ENCODE measurements at places on chromosomes 7 and 10.

DNA sequence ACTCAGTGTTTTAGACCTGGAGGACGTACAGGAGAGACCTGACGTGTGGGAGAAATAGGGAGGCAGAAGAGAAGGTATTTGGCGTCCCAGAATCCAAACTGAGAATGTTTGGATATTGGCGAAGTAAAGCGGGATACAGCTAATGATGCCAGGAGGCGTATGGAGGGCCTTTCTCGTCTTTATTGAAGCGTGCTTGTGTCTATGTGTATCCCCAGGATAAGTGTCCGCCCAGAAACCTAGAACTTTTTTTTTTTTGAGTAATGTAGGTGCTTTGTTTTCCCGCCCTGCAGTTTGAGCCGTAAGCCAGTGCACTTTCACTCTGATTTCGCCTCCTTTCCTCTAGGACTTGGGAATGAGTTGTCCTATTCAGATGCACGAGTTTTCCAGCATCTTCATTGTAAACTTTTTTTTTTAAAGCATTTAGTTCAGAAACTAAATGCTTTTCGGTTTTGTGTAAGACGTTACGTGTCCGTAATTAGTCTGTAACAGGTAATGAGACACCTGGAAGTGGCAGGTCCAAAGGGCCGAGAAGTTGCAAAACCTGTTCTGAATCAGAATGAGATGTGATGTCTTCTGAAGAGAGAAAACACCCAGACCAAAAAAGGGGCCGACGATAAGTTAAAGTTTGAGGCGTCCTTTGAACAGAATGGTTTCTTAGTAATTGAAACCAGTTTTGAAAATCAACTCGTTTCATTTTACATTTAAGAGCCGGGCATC lies 746 bp downstream of the ARL5B start:
- DNase-seq = no peak

DNA sequence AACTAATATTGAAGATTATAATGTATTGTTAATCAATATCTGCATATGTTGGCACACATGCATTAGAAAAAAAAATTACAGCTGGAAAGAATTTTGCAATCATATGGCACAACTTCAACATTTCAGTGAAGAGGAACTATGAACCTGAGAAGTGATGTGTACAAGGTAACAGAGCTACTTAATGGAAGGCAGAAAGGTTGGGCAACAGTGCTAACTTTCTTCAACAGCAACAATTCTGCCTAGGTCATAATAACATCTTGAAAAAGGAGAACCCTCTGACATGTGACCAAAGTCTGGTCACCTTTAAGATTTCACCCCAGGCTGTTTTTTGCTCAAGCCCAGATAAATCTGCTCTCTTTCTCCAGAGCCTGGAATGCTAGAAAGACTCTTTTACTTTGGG lies 47.9 kb upstream of the SKAP2 start:
- no peak for DNase-seq

DNA sequence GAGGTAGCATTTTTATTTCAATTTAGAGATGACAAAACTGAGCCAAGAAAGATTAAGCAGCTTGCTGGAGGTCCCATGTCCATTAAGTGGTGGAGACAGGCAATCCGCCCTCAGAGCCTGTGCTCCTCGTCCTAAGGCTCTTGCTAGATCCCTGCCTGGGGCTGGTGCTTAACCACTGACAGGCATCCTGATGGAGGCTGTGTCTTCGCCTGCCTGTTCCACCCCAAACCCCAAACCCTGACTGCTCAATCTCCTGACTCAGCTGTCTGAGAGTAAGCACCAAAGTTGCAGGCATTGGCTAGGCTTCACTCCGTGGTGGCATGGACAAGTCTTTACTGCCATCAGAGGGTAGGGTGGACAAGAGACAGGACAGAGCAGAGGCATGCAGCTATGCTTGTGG lies 209.4 kb downstream of the POU6F2 start:
- no peak for DNase-seq

- no peak for DNase-seq
These were observed 481.6 kb downstream of the RPS24 start for GRCh38 chr10:78515038-78515872.

GRCh38 chr10:80277016-80277415 lies 12.4 kb downstream of the MAT1A start:
- no peak for DNase-seq

GRCh38 chr7:79308192-79308591 lies 145.3 kb downstream of the MAGI2 start:
- no peak for DNase-seq

- DNase-seq = no peak
These were observed 139.2 kb downstream of the CHCHD3 start for GRCh38 chr7:132942701-132943100.

DNA sequence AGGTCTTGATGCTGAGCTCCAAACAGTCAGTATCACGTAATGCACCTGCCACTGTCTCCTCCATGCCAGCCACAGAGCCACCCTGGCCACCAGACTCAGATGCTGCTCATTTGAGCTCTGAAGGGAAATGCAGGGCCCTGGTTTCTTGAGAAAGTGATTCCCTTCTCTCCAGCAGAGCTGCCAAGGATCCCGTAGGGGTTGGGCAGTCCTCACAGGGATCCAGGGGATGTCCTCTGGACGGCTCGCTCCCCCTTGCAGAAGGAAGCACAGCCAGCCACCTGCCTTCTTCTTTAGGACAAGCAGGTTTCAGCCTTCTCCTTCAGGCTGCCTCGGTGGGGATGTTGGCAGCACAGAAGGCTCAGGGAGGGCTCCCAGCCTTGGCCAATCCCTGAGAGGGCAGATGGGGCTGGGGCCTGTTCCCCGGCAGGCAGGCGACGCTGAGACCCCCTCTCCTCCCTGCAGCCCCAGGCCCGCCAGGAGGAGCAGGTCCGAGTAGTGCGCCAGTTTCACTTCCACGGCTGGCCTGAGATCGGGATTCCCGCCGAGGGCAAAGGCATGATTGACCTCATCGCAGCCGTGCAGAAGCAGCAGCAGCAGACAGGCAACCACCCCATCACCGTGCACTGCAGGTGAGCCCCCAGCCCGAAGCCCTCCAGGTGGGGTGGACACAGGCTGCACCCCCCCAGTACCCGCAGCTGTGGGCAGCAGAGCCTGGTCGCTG lies 48.9 kb downstream of the MKI67 start:
- no peak for DNase-seq

GRCh38 chr7:100156331-100157068 lies 2.0 kb downstream of the TRAPPC14 start:
- no peak for DNase-seq

DNA sequence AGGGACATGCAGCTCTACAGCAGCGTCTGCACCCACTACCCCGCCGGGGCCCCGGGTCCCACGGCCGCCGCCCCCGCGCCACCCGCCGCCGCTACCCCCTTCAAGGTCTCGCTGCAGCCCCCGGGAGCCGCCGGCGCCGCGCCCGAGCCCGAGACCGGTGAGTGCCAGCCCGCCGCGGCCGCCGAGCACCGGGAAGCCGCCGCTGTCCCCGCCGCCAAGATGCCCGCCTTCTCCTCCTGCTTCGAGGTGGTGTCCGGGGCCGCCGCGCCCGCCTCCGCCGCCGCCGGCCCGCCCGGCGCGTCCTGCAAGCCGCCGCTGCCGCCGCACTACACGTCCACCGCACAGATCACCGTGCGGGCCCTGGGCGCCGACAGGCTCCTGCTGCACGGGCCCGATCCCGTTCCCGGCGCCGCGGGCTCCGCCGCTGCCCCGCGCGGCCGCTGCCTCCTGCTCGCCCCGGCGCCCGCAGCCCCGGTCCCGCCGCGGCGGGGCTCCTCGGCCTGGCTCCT lies 631 bp downstream of the OTUD1 start:
- DNase-seq = no peak

- no peak for DNase-seq
These were observed 106.2 kb downstream of the SAMD9 start for GRCh38 chr7:93011351-93012294.

GRCh38 chr7:47343061-47343455 lies 238.9 kb downstream of the TNS3 start:
- DNase-seq = no peak

DNA sequence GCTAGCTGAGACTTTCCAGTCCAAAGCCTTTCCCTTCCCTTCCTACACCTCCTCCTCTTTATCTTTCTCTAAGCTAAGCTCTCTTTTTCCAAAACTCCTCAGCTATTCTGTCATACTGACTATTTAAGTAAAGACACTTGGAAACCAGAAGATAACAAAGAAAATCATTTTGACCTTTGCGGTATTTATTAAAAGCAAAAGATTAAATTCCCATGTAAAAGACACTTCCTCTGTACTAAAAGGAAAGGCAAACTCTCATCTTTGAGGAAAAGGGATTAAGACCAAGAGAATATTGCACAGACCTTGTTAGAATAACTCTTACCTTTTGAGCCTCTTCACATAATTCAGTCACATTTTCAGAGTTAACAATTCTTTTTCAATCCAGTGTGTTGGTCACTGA lies 15.8 kb downstream of the ST8SIA6 start:
- DNase-seq = no peak

GRCh38 chr10:126628746-126629145 lies 41.7 kb downstream of the C10orf90 start:
- no peak for DNase-seq

DNA sequence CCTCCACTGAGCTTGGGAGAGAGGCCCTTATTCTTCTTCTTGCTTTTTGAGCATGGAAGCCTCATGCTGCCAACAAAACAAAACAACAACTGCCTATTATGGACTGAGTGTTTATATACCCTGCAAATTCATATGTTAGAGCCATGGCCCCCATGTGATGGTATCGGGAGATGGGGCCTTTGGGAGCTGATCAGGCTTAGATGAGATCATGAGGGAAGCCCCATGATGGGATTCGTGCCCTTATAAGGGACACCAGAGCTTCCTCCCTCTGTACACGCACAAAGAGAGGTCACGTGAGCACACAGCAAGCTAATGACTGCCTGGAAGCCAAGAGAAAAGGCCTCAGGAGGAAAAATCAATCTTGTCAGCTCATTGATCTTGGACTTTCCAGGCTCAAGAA lies 235.0 kb downstream of the FANK1 start:
- DNase-seq = no peak

- DNase-seq = no peak
These were observed 207.6 kb upstream of the PLXNA4 start for GRCh38 chr7:132783824-132784223.

GRCh38 chr7:74083928-74084721 lies 521 bp downstream of the LIMK1 start:
- DNase-seq = no peak

DNA sequence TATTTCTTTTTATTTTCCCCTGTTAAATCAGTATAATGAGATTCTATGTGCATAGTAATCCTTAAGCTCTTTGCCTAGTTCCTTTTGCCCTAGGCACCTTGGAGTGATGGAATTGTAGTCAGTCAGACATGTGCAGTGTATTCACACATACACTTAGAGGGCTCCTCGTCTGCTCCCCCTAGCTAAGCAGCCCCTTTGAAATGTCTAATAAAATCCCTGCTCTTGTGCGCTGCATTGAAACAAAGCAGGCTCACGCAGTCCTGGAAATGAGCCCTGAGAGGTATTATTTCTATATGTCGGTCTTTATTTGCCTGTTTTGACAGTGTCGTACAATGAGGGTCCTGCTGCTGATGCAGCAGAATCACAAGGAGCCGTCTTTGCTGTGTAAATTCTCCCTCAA lies 258.7 kb downstream of the AUTS2 start:
- DNase-seq = no peak

All from stimulated activated CD4-positive, alpha-beta T cell treated with anti-CD3 and anti-CD28 coated beads, Interleukin-1b, Interleukin-23, amount 100 ng/mL, for 1 hour (primary cell).